ENCODE measurements at places on chromosomes 2 and 18. TPM values are rescaled to one million over a fixed set of nuclear protein-coding genes. Genes with fewer than 3 reads are reported as not detected.

GRCh38 chr2:15547115-15547876 is 13.8 kb downstream of the NBAS start:
- no peak overlapping the region for H3K4me3 ChIP-seq
- no peaks in the 10 kb centered on the region for H3K27me3 ChIP-seq
- peaks cover 6% of the 10 kb centered on the region for H3K36me3 ChIP-seq
- H3K27ac ChIP-seq: no peak overlapping the region

Gene MARCHF4
- total RNA-seq: not detected

DNA sequence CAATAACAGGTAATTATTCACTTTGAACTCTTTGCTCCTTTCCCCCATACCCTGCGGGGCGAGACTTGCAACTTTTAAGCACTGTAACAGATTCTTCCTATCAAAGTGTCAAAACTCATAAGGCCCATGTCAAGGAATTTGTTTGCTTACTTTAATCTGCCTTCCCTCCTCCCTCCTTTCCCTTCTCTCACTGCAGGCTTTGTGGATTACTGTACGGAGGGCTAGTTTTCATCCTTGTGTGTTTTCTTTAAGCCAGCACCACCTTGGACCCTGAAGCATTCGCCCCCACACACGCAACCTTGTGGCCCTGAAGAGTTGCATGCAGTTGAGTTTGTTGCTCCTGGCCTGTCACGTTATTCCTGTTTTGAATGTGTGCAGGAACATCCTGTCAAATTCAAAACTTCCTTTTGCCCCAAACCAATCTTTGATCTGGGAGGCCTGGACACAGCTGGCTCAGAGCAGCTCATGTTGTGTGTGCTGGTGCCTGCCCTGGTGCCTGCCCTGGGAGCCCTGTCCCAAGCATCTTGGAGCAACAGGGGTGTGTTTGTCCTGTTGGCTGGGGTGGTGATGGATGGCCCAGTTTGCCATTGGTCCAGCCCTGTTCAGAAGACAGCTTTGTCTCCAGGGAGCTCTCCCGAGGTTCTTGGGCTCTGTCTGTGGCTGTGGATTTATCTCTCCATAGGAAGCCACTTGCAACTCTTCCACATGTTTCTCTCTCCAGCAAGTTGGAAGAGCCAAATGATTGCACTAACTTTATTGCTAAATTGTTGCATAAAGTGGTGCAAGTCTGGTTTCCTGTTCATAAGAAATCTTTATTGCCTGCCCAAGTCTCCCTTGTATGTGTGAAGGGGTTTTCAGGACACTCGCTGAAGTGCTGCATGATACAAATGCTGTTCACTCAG is 199.6 kb downstream of the VAPA start:
- no peak for DNase-seq
- no peaks in the 10 kb centered on the region for H3K4me1 ChIP-seq
- no peak overlapping the region for H3K4me3 ChIP-seq
- H3K36me3 ChIP-seq: no peaks in the 10 kb centered on the region
- H3K27ac ChIP-seq: no peak overlapping the region

DNA sequence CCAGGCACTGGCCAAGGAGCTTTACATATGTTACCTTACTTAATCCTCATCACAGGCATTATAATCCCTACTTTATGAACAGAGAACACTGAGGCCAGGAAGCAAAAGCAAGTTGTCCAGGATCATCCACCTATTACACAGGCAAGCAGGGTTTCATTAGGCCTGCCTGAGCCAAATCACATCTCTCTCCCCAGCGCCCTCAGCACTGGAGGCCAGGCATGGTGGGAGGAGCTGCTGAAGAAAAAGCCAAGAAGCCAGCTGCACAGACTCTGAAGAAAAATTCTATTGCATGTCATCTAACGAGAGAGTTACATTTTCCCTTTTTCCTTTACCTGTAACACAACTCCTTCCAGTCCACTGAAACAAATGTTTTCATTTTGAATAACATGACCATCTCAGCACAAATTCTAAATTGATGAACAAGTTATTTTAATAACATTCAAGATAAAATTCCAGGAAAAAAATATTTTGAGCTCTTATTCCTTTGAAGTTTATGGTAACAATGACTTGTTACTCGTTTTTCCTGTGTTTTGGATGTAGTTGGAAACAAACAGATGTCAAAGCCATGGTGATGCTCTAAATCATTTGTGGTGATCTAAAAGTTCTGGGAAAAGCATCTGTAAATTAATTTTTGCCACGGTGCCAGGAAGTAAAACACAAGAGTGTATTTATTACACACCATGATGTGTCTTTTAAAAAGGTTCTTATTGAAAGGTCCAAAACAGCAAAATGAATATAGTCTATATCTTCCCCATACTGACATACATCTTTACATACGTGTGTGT is 139.0 kb upstream of the ITGB6 start:
- peaks cover 74% of the 10 kb centered on the region for H3K4me1 ChIP-seq
- no peaks in the 10 kb centered on the region for H3K36me3 ChIP-seq
- H3K27ac ChIP-seq: no peak overlapping the region
- no peak overlapping the region for H3K4me3 ChIP-seq
- no peaks in the 10 kb centered on the region for H3K27me3 ChIP-seq
- DNase-seq: no peak

Data from activated T-cell treated with anti-CD3 and anti-CD28 coated beads, Interleukin-2, amount 50 U/mL, for 72 hours (primary cell).